ENCODE measurements at places on chromosomes 4 and X.

GRCh38 chrX:110046001-110046400 lies 43.1 kb downstream of the TMEM164 start:
- DNase-seq, result no peak

- DNase-seq, result no peak
Observed at GRCh38 chr4:176841711-176842112, 49.0 kb upstream of the VEGFC start.

DNA sequence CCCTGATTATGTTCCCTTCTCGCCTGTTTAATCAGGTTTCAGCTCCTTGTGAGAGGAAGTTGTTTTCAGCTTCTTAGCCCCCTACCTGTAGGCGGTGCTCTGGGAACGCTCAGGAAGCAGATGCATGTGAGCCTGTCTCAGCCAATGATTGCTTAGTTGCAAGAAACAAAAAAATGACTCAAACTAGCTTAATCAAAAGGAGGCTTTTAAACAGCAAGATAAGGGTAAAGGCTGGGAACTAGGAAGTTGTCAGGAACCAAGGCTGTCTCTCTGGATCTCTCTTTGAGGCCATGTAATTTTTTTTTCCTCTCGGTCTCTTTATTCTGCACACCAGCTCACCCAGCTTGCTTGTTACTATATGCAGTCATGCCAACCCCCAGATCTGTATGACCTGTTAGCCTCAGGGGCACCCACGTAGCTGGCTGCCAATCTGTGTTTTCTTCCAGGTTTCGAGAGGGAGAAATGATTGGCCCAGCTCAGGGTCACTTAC lies 109.1 kb downstream of the PTTG2 start:
- no peak for DNase-seq

- no peak for DNase-seq
Observed at GRCh38 chrX:84108584-84108983, 79.4 kb downstream of the RPS6KA6 start.

- DNase-seq, result no peak
Observed at GRCh38 chr4:139553751-139554641, 2.0 kb downstream of the SETD7 start.

- DNase-seq, result no peak
Observed at GRCh38 chr4:67988991-67989390, 25.7 kb upstream of the TMPRSS11A start.

DNA sequence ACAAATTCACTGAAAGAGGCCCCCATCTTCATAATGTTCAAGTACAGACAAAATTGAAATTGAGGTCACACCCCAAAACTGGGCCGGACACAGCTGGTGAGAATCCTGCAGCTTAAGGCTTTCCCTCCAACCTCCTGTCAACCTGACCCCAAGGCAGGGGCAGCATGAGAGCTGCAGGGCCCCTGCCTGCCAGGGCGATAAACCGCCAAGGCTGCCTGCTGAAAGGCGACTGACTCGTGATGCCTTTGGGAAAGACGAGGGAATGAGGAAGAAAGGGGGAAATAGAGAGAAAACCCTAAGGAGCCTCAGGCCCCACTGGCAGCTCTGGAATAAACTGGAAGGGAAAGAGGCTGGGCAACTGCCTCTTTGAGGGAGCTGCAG lies 7.3 kb upstream of the IRAK1 start:
- no peak for DNase-seq

GRCh38 chr4:26242451-26242850 lies 78.4 kb upstream of the RBPJ start:
- DNase-seq, result no peak

GRCh38 chr4:15295421-15296162 lies 132.2 kb upstream of the C1QTNF7 start:
- DNase-seq, result no peak

DNA sequence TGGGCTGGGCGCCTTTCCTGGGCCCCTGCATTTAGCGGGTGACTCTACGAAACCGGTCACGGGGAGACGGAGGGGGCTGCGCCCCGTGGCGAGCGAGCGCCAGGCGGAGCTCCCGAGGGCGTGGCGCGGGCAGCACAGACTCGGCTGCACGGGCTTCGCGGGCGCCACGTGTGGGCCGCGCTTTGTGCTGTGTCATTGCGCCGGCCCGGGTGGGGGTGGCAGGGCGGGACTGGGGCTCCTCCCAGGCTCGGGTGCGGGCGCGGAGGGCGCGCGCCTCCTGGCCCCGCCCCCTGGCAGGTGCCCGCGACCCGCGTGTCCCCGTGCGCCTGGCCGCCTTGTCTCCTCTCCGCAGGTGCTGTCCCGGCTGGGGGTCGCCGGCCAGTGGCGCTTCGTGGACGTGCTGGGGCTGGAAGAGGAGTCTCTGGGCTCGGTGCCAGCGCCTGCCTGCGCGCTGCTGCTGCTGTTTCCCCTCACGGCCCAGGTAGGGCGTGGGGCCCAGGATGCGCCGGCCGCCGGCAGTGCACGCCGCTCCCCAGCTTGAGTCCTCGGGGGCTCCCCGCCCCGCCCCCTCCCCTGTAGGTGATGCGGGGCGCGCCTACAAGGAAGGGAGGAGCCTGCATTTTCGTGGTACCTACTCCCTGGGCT lies 651 bp downstream of the UCHL1 start:
- DNase-seq, result no peak

GRCh38 chr4:52102587-52102986 lies 51.5 kb downstream of the SPATA18 start:
- DNase-seq, result no peak

DNA sequence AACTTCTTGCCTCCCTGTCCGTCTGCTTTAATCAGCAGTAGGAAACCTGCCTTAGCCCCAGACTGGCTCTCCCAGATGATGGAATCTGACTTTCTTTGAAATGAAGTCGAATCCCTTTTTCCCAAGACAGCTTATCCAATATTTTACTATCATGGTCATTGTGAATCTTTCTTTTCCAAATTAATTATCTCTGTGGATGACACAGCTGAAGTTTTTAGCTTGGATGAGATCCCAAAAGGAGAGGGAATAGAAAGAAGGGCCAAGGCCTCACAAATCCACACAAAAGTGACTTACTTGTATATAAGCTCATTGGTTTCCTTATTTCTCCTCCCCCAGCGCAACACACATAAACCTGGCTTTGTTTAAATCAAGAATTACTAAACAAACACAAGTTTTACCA lies 100.6 kb downstream of the RASL11B start:
- no peak for DNase-seq

- DNase-seq, result no peak
Observed at GRCh38 chr4:185068837-185069236, 50.5 kb downstream of the HELT start.

DNA sequence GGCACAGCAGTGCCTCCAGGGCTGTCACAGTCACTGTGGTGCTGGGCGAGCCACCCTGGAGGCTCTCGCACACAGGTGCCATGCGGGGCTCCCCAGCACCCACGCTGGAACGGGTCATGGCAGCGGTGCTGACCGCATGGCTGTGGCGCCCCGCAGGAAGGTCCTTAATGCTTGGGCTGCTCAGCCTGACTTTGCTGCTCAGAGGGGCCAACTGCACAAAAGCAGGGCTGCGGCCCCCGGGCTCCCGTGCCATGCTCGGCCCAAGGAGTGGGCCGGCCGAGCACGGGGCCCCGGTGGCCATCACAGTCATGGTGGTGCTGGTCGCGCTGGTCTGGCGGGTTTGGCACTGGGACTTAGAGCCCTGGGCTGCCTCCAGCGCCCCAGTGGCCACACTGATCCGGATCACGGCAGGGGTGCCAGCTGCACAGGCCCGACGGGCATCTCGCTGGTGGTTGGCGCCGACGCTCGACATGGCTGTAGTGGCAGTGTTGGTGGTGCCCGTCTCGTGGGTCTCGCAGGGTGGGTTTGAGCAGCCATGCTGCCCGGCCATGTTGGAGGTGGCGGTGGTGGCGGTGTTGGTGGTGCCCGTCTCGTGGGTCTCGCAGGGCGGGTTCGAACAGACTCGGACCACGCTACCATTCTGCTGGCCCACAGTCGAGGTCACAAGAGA lies 10.2 kb upstream of the RENBP start:
- DNase-seq, result no peak

DNA sequence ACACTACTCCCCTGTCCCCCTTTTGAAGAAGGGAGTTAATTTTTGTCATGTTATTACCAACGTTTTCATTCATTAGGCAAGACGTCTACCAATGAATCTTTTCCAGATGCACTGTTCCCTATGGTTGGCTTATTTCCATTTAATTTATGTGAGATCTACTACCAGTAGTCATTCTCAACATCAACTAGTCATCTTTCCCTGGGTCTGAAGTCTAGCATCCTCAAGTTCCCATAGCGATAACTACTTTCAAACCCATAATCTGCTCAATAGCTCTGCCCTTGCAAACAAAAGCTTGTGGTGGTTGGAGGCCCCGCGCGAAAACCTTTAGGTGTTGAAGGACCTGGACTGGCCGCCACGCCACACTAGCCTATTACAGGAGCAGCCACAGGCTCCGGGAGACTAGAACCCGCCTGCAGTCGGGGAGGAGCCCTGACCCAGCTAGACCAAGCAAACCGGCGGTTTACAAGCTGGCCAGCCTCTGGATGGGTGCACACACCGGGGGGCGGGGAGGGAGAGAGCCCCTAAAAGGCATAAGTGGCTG lies 746 bp downstream of the PPAT start:
- peak; percentile 65 for DNase-seq

- DNase-seq, result no peak
Observed at GRCh38 chrX:78923198-78924015, 21.8 kb upstream of the P2RY10 start.

- DNase-seq, result no peak
Observed at GRCh38 chr4:152673489-152673888, 6.3 kb downstream of the TMEM154 start.

DNA sequence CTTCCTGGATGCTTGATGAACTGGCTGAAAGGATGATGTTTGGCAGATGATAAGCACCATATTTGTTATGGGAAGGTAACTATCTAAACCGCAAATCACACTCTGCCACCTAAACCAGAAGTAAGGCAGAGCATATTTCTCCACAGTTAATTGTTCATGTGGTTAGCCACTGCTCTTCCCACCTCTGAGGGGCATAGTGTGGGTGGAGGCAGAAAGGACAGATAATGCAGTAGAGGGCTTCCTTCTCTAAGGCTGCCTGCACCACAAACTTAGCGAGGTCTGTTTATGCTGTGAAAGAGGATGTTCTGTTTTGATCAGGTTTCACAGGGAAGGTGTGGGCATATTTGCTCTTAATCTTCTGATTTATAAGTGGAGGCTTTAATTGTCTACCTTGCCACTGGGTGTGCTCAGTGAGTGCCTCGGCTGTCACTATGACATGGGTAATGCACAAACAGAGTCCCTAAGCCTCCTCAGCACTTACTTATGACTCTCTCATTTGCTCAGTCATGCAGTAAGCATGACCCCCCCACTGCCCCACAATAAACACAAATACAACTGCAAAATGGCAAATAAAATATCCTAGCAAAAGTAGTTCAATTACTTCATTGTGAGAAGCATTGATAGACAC lies 401.0 kb downstream of the TMA16 start:
- DNase-seq, result no peak

DNA sequence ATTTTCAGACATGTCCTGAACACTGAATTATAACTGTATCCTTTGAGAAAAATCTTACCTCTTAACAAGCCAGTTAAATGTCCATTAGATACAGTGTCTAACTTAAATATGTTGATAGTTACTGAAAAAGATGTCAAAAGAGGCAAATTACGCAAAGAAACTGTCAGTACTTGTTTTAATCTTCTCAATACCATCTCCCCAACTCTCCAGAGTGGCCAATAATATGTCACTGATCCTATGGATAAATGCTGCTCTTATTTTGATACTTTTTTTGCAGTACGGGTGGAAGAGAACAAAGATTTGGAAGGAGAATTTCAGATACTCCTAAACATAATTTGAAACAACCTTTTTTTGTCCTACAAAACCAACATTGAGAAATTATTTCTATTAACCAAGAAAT lies 192.7 kb downstream of the CBR4 start:
- DNase-seq, result no peak

- no peak for DNase-seq
Observed at GRCh38 chr4:73735231-73735630, 5.1 kb upstream of the CXCL8 start.

- DNase-seq, result no peak
Observed at GRCh38 chr4:73527196-73527595, 45.7 kb downstream of the AFM start.

DNA sequence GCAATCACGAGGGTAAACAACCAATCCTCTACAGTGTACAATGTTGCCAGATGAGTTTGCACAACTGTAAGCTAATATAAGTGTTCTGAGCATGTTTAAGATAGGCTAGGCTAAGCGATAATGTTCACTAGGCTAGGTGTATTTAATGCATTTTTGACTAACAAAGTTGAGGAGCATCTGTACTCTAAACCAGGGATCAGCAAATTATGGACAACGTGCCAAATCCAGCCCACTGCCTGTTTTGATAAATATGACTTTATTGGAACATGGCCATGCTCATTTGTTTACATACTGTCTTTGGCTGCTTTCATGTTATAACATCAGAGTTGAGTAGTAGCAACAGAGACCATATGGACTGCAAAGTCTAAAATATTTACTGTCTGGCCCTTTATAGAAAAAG lies 46.3 kb upstream of the ARHGEF6 start:
- no peak for DNase-seq

DNA sequence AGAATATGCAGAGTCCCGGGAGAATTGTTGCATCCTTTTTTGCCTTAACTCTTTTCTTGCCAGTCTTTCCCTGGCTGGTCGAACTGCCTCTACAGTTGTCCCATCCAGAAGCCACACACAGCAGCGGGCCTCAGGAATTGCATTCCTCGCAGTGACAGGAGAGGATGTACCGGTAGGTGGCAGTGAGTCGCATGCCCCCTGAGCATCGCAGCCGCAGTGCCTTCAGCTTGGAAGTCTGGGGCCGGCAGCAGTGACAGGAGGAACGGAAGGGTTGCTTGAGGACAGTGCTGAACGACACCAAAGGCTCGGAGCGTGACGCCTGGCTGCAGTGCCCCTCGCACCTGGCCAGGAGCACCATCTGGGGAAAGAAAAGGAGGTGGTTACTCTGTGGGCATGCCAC lies 23.5 kb downstream of the NDP start:
- no peak for DNase-seq

DNA sequence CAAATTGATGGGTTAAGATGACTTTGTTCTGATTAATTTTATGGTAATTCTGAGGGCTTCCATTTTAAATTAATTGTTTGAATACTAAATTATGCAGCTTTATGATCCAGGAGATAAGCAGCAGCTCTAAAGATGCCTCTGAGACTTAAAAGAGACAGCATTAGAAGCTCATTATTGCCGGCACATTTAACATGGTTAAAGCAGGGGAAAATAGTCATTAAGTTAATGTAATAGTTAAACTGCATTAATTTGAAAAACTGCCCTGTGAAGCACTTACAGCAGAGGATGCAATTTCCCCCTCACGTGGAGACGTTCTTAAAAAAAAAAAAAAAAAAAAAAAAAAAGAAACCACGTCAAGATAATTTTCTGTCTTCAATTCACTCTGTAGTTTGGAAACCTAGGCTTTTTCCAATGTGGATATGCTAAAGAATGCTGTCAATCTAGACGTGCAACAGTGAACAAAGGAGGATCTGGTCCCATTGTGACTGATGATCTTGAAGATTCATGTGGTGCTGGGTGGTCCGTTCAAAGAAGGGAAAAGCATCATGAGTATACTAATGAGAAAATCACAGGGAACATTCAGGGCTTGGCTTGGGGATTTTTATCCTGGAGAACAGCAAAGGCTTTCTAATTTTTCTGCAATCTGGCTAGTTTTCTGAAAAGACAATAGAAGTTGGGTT lies 440.6 kb upstream of the HS3ST1 start:
- DNase-seq, result no peak

GRCh38 chr4:138677212-138677611 lies 338.4 kb upstream of the NOCT start:
- DNase-seq, result no peak
